ENCODE measurements at places on chromosomes 2 and 18.

DNA sequence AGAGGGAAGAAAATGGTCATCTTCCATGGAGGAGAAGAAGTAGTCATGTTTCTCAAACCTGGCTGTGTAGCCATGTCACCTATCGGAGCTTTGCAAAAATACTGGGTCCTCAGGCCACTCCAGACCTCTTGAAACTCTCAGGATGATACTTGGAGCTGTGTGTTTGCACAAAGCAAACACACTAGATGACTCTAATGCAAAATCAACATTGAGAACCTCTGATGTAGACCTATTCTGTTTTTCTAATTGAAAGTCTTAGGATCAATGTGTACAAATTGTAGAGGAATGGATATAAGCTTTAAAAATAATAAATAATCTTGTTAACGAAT, 444.3 kb downstream of the RND3 start:
- DNase-seq, result no peak

DNA sequence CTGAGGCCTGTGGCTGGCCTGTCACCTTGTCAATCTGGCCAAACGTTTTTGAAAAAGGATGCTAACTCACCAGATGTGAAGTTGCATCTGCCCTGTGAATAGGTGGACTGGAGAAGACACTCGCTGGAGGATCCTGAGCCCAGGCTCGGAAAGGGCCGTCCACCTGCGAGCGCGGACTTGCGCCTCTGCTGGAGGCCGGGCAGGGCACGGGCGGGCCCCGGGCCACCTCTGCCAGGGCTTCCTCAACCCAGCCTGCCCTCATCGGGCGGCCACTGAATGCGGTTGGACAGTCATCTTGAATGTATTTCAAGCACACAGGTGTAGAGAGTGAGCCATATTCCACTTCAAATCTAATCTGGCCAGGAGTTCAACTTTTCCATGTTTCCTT, 83.9 kb downstream of the FAM210A start:
- no peak for DNase-seq

GRCh38 chr2:152473151-152473857, 138.3 kb downstream of the FMNL2 start:
- no peak for DNase-seq

- DNase-seq, result peak; percentile 32
These were observed 1527.4 kb downstream of the LRP1B start for GRCh38 chr2:140603416-140603815.

- DNase-seq, result no peak
These were observed 831.4 kb downstream of the DSC3 start for GRCh38 chr18:30211112-30211511.

DNA sequence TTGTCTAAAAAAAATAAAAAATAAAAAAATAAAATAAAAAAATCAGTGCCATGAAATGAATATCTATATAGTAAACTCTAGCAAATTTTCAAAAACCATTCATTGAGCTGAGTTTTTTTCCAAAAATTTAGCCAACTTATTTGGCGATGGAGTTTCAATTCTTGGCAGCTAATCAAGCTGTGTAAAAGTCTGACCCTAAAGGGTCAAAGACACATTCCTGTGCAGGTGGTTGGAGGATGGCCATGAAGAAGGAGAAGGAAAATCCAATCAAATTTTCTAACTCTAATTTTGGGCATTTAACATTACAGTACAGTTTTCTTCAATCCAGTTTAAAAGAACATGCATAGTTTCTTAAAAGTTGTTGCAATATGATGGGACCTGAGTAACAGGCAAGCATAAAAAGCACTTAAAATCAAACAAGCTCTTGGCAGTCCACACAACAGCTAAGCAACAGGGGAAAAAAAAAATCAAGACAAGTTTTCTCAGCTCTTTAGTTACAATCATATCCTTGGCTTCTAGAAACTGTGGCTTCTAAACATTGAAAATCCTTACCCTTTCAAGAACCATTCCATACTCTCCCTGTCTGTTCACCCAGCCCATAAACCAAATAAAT, 54.5 kb downstream of the ACVR1 start:
- no peak for DNase-seq

- no peak for DNase-seq
These were observed 11.1 kb upstream of the MOCOS start for GRCh38 chr18:36176177-36176584.

DNA sequence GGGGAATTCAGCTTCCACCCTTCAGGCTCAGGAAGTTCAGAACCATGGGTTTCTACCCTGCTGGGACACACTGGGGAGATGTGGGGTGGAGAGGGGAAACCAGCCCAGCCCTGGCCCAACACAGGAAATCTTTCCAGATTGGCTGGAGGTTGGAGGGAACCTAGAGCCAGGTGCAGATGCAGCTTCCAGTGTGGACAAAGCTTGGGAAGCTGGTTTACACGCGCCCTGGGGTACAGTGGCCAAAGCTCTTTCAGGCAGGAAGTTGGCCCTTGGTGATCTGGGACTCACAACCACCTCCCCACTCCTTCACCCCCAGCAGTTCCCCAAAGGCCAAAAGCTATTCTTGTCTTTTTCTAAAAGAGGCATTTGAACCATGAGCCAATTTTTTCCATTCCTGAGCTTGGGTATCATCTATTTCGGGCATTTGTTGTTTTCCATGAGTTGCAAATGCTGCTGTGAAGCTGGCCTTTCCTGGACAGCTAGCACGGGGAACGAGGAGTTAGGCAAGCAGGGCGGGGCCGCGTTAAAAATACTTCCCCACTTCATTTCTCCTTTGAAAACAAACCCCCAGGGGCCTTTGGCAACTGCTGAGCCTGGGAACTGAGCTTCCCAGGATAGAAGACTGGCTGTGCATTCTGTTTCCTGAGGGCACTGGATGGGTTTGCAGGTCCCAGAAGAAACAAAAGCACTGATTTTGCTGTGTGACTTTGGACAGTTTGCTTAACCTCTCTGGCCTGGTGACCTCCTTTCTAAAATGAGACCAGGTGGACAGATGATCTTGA, 3.1 kb upstream of the ARID5A start:
- DNase-seq, result peak; percentile 53

- no peak for DNase-seq
These were observed 16.2 kb upstream of the ZNF512 start for GRCh38 chr2:27566628-27567027.

- DNase-seq, result no peak
These were observed 176.3 kb downstream of the ZFP36L2 start for GRCh38 chr2:43049836-43050801.
